ENCODE measurements at places on chromosomes 3 and 15.

DNA sequence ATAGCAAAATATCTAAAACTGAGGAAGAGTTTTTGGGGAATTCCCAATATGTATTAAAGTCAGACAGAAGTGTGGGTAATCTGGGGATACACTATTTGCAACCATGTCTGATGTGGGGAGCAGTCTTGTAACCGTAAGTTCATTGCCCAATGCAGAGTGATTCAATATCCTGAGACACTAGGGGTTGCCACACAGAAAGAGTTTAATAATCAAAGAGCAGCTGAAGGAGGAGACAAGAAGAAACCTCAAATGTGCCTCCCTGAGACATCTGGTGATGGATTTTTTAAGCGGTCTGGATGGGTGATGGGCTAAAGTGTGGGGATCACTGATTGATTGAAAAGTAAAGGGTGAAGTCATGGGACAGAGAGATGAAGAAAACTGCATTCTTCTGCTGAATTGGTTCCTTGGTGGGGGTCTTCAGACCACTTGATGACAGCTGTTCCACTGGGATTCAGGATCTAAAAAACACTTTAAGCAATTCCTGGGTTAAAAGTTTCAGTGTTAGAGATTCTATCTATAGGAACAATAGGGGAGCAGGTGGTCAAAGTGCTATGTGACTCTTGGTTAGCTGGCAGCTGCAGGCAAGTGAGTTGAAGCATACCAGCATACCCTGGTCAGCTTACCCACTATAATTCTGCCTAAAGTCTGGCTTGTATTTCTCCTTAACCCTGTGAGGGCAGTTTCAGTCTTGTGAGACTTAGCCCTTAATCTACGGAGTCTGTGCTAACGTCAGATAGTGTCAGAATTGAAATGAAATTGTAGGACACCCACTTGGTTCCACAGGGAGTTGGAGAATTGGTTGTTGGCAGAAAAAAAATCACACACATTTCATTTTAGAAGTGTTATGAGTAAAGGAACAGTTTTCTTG lies 425.9 kb upstream of the TGFBR2 start:
- no peak for DNase-seq

DNA sequence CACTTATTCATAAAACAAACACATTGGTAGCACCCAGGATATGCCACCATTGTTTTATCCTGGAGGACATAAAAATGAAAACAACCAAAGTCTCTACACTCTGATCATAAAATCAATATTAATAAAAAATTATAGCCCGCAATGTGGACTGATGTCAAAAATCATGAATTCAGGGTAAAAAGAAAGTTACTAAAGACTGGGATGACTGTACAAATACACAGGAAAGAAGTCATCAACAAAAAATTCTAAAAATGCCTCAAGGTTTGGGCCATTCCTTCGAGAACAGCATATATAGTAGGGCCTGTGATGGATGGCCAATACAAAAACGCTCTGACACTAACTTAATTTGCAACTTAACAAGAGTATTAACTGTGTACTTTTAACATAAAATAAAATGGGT lies 76.8 kb downstream of the THBS1 start:
- no peak for DNase-seq

DNA sequence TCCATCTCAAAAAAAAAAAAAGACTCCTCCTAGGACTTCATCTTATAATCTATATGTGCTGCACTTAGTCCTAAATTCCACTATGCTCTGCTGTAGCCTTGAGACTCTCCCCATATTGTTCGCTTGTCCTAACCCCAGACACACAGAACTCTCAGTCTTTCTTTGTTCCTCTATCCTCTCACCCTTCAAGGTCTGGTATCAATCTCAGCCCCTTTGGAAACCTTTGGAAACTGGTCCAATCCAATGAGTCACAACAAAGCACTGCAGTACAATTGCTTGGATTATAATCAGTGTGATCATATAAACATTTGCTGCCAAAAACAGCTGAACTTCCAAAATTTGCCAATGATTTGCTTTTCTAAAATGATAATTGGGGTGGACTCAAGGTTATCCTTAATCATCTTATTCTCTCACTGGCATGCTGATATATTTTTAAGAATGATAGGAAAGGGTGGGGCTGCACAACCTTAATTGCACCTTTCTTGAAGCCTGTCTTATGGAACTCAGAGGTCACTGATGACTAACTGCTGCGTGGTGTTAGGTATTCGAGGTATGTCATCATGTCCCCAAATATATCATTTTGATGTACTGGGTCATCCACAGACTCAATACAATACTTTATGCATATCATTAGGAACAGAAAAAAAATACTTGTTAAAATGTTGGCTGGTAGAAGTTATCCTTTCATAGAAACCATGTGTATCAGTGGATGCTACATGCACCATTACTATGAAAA lies 756.7 kb downstream of the NR2F2 start:
- DNase-seq: no peak

GRCh38 chr3:188321258-188321657 lies 167.3 kb downstream of the LPP start:
- no peak for DNase-seq

GRCh38 chr15:56839641-56840040 lies 78.8 kb upstream of the TCF12 start:
- DNase-seq: no peak

GRCh38 chr15:76335307-76336253 lies 993 bp upstream of the ISL2 start:
- no peak for DNase-seq

DNA sequence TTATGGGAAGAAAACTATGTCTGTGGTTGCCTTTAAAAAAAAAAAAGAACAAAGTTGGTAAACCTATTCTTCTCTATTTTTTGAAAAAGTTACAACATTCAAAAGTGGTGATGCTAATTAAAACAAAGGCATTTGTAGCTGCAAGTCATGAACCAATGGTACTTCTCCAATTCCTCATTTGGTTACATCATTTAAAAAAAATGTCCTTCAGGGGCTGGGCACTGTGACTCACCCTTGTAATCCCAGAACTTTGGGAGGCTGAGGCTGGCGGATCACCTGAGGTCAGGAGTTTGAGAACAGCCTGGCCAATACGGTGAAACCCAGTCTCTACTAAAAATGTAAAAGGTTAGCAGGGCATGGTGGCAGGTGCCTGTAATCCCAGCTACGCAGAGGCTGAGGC lies 574.6 kb downstream of the VGLL3 start:
- no peak for DNase-seq

- no peak for DNase-seq
These were observed 46.4 kb downstream of the C2CD4B start for GRCh38 chr15:62118520-62119226.

GRCh38 chr3:185208823-185209222 lies 45.0 kb downstream of the EHHADH start:
- no peak for DNase-seq

DNA sequence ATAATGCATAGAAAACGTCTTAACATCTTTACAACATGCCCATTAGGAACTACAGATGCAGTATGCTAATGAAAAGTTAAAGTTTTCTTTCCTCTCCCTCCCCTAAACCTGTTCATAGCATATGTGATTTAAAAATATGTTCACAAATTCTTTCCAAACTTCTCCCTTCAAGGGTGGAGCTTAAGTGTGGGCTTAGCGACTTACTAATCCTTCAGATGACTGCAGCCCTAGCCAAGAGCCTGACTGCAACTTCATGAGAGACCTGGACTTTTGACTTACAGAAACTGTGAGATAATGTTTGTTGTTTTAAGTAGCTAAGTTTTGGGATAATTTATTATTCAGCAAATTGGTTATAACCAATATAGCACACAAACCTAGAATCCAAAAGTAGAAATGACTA lies 22.0 kb upstream of the ANXA2 start:
- no peak for DNase-seq

Data from stimulated activated CD4-positive, alpha-beta T cell treated with anti-CD3 and anti-CD28 coated beads, Interleukin-2, amount 100 ng/mL, for 48 hours (primary cell).